Central memory CD4-positive, alpha-beta T cell (primary cell): ENCODE measurements at places on chromosomes 7 and 10.
A peak's percentile ranks its signal among the peaks of the same experiment; 100 is the strongest.

DNA sequence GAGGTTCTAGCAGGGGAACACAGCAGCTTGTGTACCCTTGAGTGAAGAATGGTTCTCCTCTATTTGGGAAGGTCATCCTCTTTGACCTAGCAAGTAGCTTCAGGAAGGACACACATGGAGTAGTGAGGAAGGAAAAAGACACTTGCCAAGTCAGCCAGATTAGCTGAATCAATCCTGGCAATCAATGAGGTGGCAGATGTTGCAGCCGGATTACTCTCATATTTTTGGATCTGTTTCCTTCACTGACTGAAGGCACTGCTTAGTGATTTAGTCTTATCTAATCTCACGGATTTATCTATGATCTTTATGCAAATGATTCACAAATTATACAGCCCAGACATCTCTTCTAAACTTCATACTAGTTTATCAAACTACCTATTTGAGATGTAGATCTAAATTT is 218.8 kb downstream of the GPR158 start:
- DNase-seq = no peak

DNA sequence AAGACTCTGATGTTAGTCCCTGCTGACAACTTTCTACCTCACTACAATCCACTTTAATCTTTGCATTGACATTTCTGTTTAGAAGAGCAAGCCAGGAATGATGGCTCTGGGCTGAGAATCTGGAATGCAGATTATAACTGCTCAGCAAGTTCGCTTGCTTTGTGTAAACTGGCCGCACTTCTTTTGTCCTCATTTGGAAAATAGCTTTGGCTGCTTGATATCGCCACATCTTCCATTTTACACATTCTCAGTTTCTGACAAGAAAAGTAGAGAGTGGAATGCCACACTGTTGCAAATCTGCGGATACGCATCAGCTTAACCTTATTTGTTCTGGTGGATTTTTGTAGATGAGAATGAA is 429.8 kb downstream of the KCNMA1 start:
- DNase-seq = no peak

- DNase-seq = no peak
Measured at GRCh38 chr10:49129376-49129775, 4.4 kb downstream of the FAM170B start.

- no peak for DNase-seq
Measured at GRCh38 chr7:46281071-46281470, 360.0 kb upstream of the IGFBP3 start.

GRCh38 chr10:112812586-112812985 is 137.5 kb upstream of the TCF7L2 start:
- DNase-seq = no peak

DNA sequence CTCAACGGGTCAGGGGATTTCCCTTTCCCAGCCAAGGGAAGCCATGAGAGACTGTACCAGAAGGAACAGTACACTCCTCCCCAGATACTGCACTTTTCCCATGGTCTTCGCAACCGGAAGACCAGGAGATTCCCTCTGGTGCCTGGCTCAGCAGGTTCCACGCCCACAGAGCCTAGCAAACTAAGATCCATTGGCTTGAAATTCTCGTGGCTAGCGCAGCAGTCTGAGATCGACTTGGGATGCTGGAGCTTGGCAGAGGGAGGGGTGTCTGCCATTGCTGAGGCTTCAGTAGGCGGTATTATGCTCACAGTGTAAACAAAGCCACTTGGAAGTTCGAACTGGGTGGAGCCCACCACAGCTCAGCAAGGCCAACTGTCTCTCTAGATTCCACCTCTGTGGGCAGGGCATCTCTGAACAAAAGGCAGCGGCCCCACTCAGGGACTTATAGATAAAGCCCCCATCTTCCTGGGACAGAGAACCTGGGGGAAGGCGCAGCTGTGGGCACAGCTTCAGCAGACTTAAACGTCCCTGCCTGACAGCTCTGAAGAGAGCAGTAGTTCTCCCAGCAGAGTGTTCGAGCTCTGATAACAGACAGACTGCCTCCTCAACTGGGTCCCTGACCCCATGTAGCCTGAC is 29.6 kb downstream of the SLC16A12 start:
- DNase-seq = no peak

DNA sequence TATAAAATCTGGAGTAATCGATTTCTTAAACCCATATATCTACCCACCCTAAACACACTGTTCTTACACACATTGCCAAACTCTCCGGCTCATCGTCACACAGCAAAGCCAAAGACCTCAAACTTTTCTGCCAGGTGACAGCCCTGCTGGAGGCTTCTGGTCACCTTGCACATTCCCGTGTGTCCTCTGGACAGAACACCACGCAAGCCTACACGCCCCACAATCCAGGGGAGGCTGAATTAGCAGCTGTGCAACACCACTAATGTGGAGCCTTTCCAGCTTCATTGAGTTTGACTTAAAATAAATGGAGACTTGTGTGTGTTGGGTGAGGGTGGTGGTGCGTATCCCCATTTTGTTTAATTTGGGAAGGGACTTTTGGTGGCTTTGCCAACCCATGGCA is 38.4 kb downstream of the KLF6 start:
- DNase-seq = no peak

DNA sequence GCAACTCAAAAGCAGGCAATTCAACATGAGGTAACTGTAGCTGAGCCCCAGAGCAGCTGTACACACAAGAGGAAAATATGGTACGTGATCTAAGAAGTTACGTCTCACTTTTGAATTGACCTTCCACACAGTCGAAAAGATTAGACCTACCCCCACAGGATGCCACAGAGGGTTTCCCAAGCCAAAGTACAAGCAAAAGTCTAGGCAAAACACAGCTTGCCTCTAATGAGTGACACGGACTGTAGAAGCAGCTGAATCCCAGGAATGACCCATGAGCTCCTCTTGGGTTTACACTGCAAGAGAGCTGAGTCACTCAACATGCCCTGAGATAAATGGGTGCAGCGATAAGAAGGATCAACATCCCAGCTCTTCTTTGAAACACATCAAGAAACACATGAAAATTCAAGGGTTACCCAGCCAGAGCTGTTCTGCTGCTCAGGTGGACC is 9.8 kb downstream of the CREB3L2 start:
- DNase-seq = no peak

DNA sequence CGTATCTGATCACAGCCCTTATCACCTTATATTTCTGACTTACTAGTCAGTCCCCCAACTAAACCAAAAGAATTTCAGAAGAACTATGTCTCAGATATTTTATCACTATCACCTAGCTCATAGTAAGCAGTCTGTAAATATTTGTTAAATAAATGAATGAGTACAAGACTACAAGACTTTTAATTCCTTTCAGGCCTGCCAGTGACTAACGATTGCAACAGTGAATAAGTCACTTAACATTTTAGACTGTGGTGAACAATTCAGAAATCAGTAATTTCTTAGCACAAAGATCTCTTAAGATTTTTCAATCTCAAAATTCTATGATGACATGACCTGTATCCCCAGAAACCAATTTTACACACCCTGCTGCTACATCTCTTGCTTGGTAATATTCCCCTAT is 162.2 kb downstream of the IMMP2L start:
- DNase-seq = no peak

DNA sequence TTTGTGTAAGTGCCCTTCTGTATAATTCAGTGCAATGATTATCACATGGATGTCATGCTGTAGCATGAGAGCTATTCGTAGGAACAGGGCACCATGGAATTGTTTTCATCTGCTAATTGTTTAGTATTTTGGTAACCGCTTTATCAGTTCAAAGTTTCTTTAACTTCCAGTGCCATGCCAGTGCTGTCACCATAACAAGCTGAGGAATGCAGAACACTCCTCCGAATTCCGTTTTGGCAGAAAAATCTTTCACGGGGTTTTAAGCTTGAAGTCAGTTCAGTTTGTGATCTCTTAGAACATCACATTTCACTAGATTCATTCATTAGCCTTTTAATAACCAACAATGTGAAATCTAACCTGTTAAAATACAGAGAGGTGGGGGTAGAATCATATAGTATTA is 117.2 kb upstream of the SEMA3C start:
- DNase-seq = no peak

DNA sequence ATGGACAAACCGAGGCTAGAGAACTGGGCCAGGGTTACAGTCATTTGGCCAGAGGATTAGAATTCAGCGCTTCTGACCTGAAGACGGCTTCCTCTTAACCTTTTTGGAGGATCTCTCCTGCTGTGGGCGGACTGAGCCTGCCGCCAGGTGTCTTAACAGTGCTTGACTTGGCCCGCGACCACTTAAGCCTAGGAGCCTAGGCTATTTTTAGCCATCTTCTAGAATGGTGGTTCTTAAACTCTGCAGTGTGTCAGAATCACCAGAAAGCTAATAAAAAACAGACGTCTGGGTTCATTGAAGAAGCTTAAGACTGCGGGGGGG is 722 bp downstream of the MDH2 start:
- no peak for DNase-seq

- DNase-seq = no peak
Measured at GRCh38 chr7:148856578-148856881, 27.6 kb downstream of the EZH2 start.

GRCh38 chr7:17384400-17384799 is 85.9 kb downstream of the AHR start:
- no peak for DNase-seq

- no peak for DNase-seq
Measured at GRCh38 chr7:127768241-127768640, 116.2 kb downstream of the SND1 start.

DNA sequence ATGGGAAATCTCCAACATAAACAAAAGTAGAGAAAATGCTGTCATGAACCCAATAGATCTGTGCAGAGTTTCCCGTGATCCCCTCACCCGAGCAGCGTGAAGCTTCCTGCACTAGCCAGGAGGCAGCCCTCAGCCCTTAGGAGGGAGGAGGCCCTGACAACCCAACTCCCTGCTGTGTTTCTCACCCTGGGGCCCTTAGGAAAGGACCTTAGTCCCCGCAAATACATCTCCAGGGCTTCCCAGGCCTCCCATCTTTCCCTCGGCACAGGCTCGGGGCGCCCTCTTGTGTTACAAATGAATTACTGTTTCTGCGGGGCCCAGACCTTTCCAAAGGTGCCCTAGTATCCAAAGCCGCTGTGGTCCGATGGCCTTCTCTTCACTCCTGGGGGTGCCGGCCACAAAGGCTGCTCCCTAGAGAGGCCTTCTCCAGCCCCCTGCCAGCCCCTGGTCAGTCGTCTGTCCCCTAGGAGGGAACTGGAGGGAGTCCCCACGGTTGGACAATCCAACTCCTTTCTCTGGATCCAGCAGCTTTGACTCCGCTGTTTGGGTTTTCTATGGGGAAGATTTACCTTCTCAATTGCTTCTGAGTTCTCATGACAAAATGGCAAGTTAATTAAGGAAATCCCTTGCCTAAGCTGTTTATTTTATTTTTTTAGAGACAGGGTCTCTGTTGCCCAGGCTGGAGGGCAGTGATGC is 49.9 kb upstream of the SH2B2 start:
- DNase-seq = peak; percentile 18

DNA sequence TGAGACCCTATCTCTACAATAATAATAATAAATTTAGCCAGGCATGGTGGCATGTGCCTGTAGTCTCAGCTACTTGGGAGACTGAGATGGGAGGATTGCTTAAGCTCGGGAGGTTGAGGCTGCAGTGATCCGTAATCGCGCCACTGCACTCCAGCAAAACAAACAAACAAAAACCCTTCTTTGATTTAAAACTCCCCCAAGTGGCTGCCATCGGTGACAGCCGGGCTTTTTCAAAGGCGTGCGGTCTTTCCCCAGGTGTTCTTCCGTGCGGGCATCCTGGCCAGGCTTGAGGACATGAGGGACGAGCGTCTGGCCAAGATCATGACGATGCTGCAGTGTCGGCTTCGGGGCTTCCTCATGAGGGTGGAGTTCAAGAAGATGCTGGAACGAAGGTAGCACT is 1.9 kb upstream of the MYH16 start:
- no peak for DNase-seq

- no peak for DNase-seq
Measured at GRCh38 chr7:70975754-70976153, 156.2 kb upstream of the GALNT17 start.
